Renal cortex interstitium (tissue), 15 donors: ENCODE measurements at places on chromosomes 5 and 9.

DNA sequence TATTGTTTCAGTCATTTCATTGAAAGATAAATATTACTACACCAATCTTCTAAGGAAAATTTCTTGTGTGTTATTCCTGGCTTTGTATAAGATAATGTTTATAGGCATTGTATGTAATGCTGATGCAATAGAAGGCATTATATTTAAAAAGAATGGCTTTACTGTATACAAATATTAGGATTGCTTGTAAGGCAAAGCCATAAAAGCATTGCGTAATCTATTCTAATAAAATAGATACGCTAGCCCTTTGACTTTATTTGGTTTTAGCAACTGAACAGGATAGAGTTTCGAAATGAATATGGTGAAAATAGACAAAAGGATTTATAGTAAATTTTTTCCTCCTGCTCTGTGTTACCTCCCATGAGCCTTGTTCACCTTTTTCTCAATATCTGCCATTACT, 5.5 kb upstream of the LYSMD3 start:
- no peak for DNase-seq

DNA sequence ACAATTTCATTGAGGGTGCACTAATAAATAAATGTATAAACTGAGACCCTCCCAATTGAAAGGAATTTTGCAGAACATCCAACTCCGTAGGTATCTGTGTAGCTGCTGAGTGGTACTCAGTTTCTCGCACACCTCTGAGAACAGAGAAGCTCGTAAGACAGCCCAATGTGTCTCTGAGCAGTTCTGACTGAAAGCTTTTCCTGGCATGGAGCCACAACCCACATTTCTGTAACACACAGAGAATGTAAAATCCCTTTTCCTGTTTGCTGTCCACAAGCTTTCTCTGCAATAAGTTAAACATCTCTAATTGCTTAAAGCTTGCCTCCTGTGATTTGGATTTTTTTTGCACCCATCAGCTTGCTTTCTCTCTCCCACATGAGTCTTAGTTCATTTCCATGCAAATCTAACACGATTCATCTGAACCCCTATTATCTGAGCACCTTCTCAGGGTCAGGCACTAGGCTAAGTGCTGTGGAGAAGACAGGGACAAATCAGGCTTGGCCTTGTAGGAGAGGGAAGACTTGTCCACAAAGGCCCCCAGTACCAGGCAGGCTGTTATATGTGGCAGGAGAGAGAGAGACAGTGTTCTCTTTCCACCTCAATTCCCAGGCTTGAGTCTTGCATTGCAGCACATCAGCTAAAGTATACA, 44.2 kb upstream of the COL15A1 start:
- DNase-seq = peak; percentile 53

- DNase-seq = no peak
These were observed 133.2 kb upstream of the MARCHF11 start for GRCh38 chr5:16312785-16313184.

DNA sequence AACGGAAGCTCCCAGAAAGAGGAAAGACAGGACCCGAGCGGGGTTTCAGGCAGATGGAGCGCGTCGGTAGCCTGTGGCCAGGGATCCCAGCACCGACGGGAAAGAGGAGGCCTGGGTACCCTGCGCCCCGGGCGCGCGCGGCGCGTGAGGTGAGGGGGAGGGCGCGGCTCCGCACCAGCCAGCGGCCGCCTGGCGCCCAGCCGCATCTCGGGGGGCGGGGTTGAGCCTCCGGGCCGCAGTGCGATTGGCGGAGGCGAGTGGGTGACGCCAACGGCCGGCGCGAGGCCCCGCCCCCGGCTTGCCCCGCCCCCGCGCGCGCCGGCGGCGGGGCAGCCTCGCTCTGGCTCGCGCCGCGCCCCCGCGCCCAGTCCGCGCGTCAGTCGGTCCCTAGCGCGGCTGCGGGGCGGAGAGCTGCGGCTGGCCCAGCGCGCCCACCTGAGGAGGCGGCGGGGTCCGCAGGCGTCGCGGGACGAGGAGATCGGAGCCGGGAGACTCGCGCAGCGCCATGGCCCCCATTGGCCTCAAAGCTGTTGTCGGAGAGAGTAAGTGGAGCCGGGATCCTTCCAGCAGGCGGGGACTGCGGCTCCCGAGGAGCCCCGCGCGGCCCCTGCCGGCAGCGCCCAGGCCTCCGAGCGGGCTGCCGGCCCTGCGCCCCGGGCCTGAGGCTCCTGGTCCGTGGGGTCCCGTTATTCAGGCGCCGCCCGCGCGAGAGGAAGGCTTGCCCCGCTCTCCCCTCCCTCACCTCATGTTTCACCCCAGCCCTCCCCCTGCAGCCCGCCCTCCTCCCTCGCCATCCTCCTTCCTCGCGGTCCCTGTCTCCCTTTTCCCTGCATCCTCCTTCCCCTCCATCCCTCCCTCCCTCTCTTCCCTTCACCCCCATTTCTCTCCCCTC, at the start of gene STXBP1:
STXBP1 (plus strand) TSS at position 379 of the 892 bp plus-strand sequence; CDS start at position 506, 127 bp downstream.
- DNase-seq = peak; percentile 82

- no peak for DNase-seq
These were observed 5.1 kb downstream of the SEMA5A start for GRCh38 chr5:9540791-9541190.

DNA sequence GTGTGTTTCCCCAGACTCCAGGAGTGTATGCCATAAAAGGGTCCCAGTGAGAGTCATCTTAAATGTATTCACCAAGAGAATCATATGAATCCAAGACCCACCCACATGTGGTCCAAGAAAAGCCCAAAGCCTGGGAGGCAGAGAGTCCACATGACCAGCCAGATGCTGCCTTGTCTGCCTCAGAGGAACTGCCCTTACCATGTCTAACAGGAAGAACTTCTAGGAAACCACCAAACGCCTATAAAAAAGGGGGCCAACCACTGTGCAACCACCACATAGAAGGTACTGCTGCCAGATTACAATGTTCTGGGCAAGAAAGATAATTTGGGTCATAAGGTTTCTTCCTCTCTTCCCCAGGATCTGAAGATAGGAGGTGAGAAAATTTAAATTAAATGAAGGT, 129.8 kb upstream of the SLC24A2 start:
- no peak for DNase-seq

- no peak for DNase-seq
These were observed 81.4 kb upstream of the ANKRD55 start for GRCh38 chr5:56314529-56314928.

DNA sequence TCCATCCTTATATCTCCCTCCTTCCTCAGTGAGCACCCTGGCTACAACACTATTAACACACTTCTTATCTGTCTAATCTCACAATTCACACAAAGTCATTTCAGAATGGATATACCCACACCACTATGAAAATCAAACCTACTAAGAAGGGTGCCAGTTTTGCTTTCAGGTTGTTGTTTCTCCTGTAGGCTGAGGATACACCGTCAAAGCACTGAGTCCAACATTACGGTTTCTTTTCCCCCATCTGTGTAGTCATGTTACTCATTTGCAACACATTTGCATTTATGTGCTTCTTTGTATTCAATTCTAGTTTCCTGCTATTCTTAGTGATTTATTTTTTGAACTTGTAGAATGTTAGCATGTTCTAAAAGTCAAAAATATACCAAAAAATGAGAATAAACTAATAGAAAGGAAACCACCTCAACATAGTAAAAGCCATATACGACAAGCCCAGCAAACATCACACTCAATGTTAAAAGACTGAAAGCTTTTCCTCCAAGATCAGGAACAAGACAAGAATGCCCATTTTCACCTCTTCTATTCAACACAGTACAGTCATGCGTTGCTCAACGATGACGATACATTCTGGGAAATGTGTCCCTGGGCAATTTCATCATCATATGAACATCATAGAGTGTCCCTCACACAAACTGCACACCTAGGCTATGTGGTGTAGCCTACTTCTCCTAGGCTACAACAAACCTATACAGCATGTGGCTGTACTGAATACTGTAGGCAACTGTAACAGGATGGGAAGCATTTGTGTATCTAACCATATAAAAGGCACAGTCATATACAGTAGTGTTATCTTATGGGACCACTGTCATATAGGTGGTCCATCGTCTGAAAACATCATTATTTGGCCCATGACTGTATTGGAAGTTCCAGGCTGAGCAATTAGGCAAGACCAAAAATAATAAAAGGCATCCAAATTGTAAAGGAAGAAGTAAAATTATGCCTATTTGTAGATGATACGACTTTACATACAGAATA, 6.3 kb downstream of the ROR2 start:
- DNase-seq = no peak

DNA sequence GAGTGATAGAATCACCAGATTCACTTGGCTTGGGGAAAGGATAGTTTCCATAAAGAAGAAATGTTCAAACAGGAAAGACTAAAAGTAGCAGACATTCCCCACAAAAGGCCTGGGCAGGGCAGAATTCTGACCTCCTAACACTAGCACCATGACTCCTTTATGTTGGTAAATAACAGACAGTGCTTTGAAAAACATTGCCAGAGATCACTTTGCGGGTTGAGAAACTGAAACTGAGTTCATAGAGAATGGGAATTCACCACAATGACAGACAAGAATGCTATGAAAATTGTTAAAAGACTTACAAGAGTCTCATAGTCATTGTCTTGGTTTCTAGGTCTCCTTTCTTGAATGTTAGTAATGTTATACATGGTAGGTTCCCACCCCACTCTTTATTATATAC, 172.5 kb upstream of the GLRA1 start:
- no peak for DNase-seq

GRCh38 chr5:42995360-42995751, 44.8 kb downstream of the ANXA2R start:
- DNase-seq = no peak

DNA sequence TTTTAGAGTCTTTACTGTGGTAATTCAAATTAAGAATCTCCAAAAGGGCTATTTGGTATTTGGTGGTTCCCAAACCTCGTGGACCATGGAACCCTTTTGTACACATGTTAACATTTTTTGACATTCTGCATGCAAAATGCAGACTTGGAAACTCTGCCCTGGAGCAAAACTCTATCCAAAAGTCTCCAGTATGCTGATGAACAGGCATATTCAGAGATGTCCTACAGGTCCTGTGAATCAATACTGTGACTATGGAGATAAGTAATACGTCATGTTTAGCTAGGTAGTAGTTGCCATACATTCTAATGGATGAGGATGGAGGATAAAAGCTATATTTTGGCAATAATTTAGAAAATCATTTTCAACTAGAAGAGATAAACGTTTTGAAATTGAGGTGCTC, 218.1 kb downstream of the SMARCA2 start:
- DNase-seq = no peak

DNA sequence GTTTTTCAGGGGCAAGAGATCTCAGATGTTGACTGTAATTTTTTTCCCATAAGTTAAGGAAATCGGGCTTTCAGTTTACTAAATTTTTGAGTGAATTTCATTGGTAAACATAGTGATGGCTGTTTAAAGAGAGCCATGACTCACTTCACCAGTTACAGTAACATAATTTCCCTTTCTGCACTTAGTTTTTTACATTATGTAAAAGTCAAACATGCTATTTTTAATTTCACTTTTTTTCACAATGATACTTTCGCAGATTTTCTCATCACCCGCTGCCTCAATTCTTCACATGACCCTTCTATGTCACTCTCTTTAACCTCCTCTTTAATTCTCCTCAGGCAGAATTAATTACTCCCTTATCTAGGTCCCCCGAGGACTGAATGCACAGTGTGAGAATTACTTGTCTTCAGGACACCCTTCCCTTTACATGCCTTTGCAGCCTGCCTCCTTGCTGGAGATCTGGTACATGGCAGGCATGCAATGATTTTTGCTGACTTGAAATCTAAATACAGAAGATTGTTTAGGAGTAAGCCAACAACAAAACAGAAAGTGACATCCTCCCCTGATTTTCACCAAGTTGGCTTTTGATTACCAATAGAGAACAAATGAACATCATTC, 217.5 kb upstream of the S1PR3 start:
- no peak for DNase-seq

- no peak for DNase-seq
These were observed 5.4 kb downstream of the RAD17 start for GRCh38 chr5:69374911-69375446.

DNA sequence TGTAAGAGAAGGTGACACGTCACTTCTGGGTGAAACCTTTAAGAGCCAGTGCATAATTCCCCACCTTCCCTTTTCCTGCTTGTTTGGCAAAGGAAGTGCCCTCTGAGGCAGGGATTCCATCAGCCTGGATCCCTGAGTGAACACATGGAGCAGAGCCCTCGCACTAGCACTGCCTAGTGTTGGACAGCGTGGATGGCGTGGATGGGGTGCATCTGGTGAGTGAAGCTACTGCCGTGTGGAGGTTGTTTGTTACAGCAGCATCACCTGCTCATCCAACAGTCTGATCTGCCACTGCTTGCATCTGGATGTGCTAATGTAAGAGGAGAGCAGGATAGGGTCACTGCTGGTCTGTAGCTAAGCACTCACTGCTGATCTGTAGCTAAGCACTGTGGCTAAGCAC, 35.2 kb downstream of the SLC35D2 start:
- DNase-seq = no peak

GRCh38 chr9:1083325-1083913, 33.3 kb downstream of the DMRT2 start:
- DNase-seq = peak; percentile 20

GRCh38 chr9:91714874-91715615, 235.0 kb downstream of the ROR2 start:
- DNase-seq = no peak

GRCh38 chr5:126351153-126351552, 72.1 kb upstream of the GRAMD2B start:
- no peak for DNase-seq

DNA sequence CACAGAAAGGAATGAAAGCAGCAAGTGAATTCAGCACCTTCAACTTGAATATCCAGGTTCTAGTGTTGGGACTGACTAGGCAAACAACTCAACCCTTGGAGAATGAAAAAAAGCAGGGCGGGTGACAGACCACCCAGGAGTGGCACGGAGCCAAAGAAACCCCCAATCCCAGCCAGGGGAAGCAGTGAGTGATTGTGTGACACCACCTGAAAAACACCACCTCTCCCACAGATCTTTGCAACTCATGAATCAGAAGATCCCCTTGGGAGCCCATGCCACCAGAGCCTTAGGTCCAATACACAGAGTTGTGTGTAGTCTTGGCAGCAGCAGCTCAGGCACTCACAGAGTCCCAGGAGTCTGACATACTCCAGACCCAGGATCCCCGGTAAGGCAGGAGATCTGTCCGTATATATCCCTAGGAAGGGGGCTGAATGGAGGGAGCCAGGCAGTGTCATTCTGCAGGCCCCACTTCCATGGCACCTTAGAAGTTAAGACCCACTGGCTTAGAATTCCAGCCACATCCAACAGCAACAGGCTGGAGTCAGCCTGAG, 22.1 kb upstream of the ROR2 start:
- no peak for DNase-seq

DNA sequence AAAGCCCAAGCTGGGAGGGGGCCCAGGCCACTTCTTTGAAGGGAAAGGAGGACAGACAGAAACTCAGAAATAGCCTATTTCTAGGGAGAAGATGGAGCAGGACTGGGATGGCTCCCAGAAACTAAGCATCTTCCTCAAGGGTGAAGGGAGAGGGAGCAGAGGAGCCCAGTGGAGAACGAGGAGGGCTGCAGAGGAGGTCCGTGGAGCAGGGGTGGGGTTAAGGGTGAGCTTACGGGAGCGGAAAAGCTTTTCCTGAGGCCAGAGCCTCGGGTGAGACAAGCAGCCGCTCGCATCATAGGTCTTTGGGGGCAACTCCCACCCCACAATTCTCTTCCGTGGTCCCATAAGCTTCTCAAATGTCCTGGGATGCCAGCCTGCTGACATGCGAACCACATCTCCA, 127.1 kb upstream of the PHYKPL start:
- DNase-seq = no peak

GRCh38 chr9:118423721-118424120, 719.5 kb downstream of the TLR4 start:
- no peak for DNase-seq

GRCh38 chr5:140700177-140701144, at the start of gene ZMAT2:
TSS of gene ZMAT2 (plus strand) at chr5:140700447. CDS start at chr5:140700461, 14 bp downstream.
- peak; percentile 86 for DNase-seq
